CD4-positive, alpha-beta T cell treated with Interleukin-10 for 1 hour (primary cell): ENCODE measurements at places on chromosomes 7 and 10.
A peak's percentile ranks its signal among the peaks of the same experiment; 100 is the strongest.

DNA sequence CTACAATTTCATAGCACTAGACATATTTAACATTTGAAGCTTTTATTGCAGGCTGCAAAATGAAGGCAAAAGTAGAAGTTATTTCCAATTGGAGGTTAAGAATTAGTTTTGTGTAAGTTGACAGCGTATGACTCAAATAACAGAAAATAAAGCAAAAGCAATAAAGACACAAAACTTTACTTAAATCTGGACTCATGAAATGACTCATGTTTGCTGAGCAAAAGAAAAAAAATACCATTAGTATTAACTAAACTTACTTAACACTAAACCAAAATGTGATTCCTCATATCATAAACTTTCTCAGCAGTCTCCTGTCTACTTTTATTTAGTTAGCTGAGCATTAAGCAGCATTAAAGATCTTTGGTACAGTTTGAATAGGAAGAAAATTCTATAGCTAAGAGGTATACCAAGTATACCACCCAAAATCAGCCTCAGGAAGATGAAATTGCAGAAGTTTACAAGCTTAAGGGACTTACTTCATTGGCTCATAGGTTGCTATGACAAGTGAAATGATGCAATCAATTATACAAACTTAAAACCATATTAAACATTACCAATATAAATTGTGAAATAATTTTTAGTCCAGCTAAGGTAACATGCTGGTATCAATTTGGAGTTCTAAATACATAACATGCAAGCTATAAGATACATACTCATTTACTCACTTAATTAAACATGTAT is 1131.4 kb downstream of the XPNPEP1 start:
- no peak for DNase-seq

- DNase-seq = no peak
Observed at GRCh38 chr10:75541411-75541810, 110.0 kb downstream of the LRMDA start.

DNA sequence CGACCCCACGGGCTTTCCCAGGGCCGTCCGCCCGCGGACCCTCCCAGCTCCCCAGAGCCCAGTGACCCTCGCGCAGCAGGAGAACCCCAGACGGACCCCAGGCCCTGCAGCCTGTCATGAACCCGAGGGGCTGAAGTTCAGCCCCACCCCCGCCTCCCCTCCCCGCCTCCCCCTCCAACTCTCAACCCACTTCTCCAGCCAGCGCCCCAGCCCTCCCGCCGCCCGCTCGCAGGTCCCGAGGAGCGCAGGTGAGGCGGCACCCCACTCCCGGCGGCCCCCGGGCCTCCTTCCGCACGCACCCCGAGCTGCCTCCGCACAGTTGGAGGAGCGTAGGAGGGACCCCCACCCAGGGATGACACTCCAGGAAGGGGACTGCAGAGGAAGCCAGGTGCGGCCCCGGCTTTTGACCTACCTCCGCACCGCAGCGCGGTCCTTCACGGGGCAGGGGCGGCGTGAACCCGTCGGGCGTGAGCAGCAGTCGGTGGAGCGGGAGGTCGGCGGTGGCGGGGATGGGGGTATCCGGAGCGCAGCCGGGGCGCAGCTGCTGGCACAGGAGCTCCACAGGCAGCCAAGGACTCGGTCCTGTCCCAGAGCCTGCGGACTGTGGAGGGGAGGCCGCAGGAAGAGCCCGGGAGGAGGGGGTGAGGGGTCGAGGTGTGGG is at the start of gene TMEM176A:
Gene TMEM176A (plus strand): TSS at position 189 of the 661 bp plus-strand sequence. CDS start 782 bp downstream, outside the sequence.
- DNase-seq = peak; percentile 5

- DNase-seq = no peak
Observed at GRCh38 chr10:31963589-31963980, 35.0 kb upstream of the ARHGAP12 start.

DNA sequence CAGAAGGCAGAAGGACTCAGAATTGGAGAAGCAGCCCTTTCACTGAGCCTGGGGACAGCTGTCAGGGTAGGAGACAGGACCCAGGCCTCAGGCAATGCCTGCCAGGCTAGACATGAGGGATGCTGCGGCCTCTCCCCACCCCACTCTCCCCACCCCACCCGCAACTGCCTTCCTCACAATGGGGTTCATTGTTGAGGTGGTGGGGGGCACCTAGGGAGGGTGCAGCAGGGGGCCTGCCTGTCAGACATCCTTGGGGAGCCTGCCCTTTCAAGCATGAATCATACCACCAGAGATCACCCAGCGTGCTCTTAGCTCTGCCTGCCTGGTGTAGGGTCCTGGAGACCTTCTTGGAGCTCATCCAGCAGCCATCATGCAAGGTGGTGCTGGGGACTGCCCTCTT is at the start of gene C10orf62:
Gene C10orf62 (plus strand): TSS at position 243 of the 400 bp plus-strand sequence. CDS start 177 bp downstream, outside the sequence.
- DNase-seq = no peak

GRCh38 chr7:102843850-102844249 is 69.0 kb upstream of the LRRC17 start:
- DNase-seq = no peak

DNA sequence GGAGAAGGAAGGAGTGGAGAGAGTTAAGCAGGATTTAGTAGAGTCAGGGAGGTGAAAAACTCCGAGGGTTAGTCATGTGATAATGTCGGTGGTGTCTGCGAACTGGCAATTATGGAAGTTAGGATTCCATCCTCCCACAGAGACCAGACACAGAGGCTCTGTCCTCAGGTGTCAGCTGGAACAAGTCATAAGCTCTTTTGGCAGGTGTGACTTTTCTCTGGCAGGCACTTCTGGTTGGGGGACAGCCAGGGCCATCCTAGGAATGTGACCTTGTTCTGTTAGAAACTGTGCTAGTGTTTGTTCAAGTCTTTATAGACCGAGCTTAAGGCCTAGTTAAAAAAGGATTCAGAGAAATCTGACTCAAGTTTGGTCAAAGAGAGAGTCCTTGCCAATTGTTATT is 371.0 kb downstream of the DPP6 start:
- no peak for DNase-seq

- no peak for DNase-seq
Observed at GRCh38 chr7:158258411-158259130, 329.1 kb downstream of the PTPRN2 start.

- DNase-seq = no peak
Observed at GRCh38 chr10:68618234-68618633, 58.1 kb downstream of the TET1 start.

- no peak for DNase-seq
Observed at GRCh38 chr7:134752006-134752760, 27.3 kb upstream of the CALD1 start.

GRCh38 chr7:138468244-138469123 is 8.4 kb downstream of the TRIM24 start:
- DNase-seq = no peak

DNA sequence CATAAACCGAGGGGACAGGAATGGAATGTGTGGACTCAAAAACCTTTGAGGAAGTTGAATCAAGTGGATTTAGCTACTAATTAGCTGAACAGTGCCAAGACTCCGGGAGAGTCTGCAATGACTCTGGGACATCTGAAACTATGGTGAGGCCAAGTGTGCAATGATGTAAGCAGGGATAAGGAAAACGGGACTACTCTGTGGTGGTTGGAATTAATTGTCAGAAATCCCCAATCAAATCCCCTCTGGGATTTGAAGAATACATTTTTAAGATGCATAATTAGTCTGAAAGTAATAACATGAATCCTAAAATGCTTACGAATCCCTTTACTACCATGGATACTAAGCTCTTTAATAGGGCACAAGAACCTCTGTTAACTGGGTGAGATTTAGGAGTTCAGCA is 602.8 kb downstream of the NRG3 start:
- DNase-seq = no peak

DNA sequence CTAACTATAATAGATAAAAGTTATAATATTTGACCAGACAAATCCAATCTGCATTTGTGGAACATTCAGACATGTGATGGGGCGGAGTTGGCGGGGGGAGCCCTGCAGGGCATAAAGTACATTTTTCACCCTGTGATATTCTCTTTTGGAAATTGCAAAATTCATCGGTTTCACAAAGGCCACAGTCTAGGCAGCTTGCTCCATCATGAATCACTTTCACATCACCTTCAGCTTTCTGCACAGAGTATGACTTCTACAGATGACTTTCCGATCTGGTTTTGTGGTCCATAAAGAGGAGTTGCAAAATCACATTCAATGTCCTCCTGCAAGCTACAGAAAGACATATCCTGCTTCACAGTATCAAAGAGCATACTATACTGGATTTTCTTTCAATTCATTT is 51.4 kb upstream of the APBB1IP start:
- no peak for DNase-seq

DNA sequence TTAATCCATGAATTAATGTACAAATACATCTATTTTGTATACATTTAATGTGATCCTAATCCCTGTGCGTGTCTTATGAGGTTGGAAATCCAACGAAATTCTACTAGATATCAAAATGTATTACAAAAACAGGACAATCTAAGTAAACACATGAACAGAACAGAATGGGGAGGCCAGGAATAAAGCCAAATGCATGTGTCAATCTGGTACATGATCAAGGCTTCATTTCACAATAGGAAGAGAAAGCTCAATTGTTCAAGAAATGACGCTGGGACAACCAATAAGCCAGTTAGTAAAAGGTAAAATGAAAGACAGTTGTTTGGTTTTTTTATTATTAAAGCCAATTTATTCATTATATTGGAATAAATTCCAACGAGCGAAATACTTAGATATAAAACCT is 83.0 kb downstream of the COL13A1 start:
- DNase-seq = no peak

DNA sequence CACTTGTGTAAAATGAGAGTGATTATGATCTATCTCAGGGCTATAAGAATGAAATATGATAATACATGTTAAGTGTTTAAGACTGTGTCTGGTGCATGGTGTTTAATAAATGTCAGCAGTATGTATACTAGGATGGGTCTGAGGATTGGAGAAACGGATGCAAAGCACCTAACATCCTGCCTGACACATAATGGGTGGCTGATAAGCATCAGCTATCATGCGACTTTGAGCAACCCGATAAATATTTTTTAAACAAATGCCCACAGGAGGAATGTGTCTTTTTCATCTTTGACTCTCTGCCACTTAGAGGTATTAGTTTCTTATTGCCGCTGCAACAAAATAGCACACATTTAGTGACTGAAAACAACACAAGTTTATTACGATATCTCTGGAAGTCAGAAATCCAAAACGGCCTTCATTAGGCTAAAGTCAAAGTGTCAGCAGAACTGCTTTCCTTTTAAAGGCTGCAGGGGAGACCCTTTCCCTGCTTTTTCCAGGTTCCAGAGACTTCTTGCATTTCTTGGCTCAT is 93.2 kb upstream of the ARHGAP21 start:
- DNase-seq = no peak

DNA sequence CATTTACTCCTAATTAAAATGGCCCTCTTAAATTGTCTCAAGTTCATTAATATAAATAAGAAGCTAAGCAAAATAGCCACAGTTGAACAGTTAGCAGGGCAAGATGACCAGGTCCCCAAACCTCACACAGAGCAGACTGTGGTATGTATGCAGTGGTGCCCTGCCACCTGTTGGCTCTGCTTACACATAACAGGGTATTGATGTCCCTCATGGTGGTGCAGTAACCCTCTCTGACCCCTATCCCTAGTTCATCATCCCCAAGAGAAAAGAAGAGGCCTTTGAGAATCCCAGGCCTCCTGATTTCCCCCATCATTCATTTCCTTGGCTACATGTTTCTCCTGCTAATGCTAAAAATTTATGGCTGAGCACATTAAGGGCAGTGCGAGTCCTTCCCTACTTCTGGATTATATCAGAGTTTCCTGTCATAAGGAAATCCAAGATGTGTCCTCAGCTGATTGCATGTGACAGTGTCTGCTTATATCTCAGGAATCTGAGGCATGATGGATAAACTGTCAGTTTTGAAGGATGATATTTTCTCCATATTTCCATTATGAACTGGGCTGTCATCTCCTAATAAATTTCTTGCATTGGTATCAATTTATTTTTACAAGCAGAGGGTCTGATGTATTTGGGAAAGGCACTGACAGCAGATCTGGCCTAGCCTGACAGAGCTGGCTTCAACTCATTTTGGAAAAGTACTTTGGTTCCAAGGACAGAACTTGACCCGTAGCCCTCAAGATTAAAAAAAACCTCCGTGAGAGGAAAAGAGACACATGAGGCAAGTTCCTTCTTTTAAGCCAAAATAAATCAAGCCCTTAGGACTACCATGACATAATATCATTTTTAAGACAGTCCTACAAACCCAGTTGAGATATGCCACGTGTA is 880.6 kb downstream of the LRMDA start:
- no peak for DNase-seq

DNA sequence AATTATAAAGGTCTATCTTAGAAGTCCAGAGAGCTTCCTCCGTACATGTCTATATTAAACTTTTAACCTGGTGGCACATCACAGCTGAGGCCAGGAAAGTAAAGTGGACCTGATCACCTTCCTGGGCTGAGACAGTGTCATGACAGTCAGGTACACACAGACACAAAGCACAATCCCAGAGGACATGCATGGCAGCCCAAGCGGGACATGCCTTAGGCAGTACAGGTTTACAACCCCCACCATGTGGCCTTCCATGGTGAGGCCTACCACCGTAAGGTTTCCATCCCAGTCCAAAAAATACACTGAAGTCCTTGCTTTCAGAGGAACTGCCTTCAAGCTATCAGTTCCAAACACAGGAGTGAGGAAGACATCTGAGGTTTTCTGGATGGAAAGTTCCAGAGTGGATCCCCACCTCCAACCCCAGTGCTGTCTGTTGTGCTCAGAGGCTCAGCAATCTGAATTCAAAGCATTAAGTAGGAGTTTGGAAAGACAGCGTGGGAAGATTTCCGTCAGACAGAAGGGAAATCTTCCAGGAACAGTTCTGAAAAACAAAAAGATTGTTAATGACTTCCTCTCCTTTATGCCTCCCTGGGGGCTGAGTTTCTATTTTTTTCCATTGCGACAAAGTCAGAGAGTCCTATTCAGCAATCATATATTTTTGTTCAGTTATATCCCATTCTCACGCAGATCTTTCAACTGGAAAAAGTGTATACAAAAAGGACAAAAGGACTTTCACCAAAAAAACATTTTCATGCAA is 20.1 kb downstream of the IFIT3 start:
- DNase-seq = no peak

- DNase-seq = peak; percentile 32
Observed at GRCh38 chr10:110269374-110270318, 35.1 kb downstream of the SMNDC1 start.

DNA sequence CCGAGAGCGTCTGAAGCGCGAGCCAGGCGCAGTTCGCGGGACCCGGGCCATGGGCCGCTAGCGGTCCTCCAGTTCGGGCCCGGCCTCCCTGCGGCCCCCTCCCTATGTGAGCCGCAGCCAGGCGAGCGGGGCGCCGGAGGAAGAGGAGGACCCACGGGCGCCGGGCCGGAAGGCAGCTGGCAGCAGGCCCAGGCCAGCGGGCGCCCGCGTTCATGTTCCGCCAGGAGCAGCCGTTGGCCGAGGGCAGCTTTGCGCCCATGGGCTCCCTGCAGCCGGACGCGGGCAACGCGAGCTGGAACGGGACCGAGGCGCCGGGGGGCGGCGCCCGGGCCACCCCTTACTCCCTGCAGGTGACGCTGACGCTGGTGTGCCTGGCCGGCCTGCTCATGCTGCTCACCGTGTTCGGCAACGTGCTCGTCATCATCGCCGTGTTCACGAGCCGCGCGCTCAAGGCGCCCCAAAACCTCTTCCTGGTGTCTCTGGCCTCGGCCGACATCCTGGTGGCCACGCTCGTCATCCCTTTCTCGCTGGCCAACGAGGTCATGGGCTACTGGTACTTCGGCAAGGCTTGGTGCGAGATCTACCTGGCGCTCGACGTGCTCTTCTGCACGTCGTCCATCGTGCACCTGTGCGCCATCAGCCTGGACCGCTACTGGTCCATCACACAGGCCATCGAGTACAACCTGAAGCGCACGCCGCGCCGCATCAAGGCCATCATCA is 1.1 kb downstream of the ADRA2A start:
- no peak for DNase-seq

- DNase-seq = peak; percentile 40
Observed at GRCh38 chr10:14325325-14325955, 5.3 kb downstream of the FRMD4A start.
